ENCODE measurements at places on chromosomes 5 and 9. TPM values are rescaled to one million over a fixed set of nuclear protein-coding genes. Genes with fewer than 3 reads are reported as not detected.
A peak's percentile ranks its signal among the peaks of the same experiment; 100 is the strongest.

GRCh38 chr5:123203105-123203800 is 114.2 kb downstream of the PRDM6 start:
- H3K27ac ChIP-seq: no peak overlapping the region
- H3K4me3 ChIP-seq: no peak overlapping the region
- peaks cover 2% of the 10 kb centered on the region for H3K4me1 ChIP-seq
- DNase-seq: no peak
- no peaks in the 10 kb centered on the region for H3K27me3 ChIP-seq
- no peaks in the 10 kb centered on the region for H3K36me3 ChIP-seq

DNA sequence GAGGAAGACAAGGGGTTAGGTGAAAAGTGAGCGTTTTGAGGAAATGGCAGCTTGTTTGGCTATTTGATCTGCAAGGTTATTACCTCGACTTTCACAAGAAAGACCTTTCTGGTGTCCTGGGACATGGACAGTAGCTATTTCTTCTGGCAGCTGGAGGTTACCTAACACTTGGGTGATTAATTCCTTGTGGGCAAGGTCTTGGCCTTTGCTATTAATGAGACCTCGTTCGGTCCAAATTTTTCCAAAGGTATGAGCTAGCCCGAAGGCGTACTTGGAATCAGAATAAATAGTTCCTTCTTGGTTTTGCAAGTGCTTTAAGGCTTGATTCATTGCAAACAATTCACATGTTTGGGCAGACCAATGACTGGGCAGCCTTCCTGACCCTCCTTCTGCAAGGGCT is 4.9 kb downstream of the GTF3C5 start:
- no peaks in the 10 kb centered on the region for H3K27me3 ChIP-seq
- peaks cover 9% of the 10 kb centered on the region for H3K36me3 ChIP-seq
- H3K4me3 ChIP-seq: no peak overlapping the region
- H3K27ac ChIP-seq: no peak overlapping the region

DNA sequence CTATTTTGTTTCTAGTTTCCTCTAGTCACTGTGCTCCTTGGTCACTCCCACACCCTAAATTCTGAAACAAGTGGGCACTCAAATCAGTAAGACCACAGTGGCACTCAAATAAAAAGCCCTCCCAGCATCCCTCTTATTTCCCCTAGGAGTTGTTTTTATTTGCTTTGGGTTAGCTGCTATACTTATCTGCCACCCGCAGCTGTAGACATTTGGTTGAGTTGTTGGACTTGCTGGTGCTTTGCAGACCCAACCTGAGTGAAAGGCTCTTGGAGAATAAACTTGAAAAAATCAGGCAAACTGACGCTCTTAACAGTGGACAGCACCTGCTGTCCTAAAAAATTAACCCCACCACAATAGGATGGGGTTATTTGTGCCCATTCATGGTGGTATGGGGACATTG is 203.0 kb downstream of the SPATA31A6 start:
- no peaks in the 10 kb centered on the region for H3K4me1 ChIP-seq
- H3K27ac ChIP-seq: no peak overlapping the region
- no peak overlapping the region for H3K4me3 ChIP-seq
- H3K36me3 ChIP-seq: no peaks in the 10 kb centered on the region

DNA sequence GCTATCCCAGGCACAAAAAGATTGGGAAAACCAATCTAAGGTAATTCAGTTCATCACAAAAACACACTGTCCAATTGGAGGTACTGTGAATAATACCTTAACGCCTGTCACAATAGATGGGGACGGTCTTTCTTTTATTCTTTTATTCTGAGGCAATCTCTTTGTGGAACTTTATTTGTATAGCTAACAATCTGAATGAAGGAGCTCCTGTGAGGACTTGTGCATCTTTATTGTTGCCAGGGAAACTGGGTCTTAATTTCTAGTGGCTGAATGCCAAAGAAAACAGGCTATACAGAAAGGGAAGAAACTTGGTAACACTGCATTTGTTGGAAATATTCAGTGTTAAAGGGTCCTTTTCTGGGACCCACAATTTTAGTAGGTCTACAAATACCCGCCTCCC is 546.9 kb upstream of the C9orf72 start:
- DNase-seq: no peak
- H3K4me3 ChIP-seq: no peak overlapping the region
- no peaks in the 10 kb centered on the region for H3K36me3 ChIP-seq

- no peak overlapping the region for H3K27ac ChIP-seq
- H3K36me3 ChIP-seq: no peaks in the 10 kb centered on the region
- no peak for DNase-seq
- no peaks in the 10 kb centered on the region for H3K4me1 ChIP-seq
- peaks cover 6% of the 10 kb centered on the region for H3K27me3 ChIP-seq
Observed at GRCh38 chr5:119435436-119436132, 16.7 kb upstream of the HSD17B4 start.

- H3K27ac ChIP-seq: no peak overlapping the region
- H3K27me3 ChIP-seq: no peaks in the 10 kb centered on the region
- H3K4me3 ChIP-seq: no peak overlapping the region
- peaks cover 14% of the 10 kb centered on the region for H3K4me1 ChIP-seq
- no peak for DNase-seq
Observed at GRCh38 chr9:37198831-37199230, 78.5 kb downstream of the ZCCHC7 start.

DNA sequence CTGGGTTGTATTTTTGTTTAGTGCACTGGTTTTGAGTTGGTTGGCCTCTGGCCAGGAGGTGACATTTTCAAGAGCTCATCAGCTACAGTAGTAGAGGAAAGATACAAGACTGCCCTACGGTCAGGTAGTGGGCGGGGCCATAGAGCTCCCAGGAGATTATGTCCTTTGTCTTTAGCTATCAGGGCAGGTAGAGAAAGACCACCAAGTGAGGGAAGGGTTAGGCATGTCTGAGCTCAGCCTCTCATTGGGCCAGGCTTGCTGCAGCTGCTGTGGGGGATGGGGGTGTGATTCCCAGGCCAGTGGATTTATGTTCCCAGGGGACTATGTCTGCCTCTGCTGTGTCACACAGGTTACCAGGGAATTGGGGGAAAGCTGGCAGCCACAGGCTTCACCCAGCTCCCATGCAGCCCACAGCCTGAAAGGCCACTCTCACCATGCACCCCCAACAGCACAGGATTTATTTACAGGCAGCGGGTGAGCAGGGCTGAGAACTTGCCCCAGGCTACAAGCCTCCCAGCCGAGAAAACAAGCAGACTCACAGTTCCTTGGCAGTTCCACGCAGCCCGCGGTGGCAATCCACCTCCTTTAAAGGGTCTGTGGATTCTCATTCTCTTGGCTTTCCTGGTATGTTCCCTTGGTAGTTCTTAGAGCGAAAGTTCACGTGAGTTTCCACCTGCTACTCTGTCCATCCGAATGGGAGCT is 37.5 kb upstream of the BOD1 start:
- no peak overlapping the region for H3K4me3 ChIP-seq
- no peak overlapping the region for H3K27ac ChIP-seq
- no peaks in the 10 kb centered on the region for H3K36me3 ChIP-seq

- H3K4me3 ChIP-seq: no peak overlapping the region
- peaks cover 5% of the 10 kb centered on the region for H3K4me1 ChIP-seq
- no peak overlapping the region for H3K27ac ChIP-seq
- no peaks in the 10 kb centered on the region for H3K27me3 ChIP-seq
- DNase-seq: no peak
Observed at GRCh38 chr9:99809586-99810319, 11.9 kb upstream of the NR4A3 start.

GRCh38 chr5:177372910-177373309 is 11.3 kb upstream of the SLC34A1 start:
- peaks cover 24% of the 10 kb centered on the region for H3K4me1 ChIP-seq
- no peak overlapping the region for H3K4me3 ChIP-seq
- peaks cover 6% of the 10 kb centered on the region for H3K36me3 ChIP-seq
- H3K27me3 ChIP-seq: no peaks in the 10 kb centered on the region
- no peak for DNase-seq
- no peak overlapping the region for H3K27ac ChIP-seq

DNA sequence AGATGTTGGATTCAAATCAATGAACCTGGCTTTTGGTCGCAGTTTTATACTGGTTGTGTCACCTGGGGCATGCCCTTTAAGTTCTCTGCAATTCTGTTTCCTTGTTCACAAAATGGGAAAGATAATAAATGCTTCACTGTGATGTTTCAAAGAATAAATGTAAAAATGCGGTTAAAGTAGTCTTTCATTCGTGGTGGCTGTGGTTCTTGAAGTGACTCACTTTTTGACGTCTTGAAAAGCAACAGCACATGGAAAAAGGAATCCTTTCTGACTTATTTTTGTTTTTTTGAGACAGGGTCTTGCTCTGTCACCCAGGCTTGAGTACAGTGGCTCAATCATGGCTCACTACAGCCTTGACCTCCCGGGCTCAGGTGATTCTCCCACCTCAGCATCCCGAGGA is 88.4 kb upstream of the SLIT3 start:
- no peak overlapping the region for H3K27ac ChIP-seq
- no peak for DNase-seq
- no peaks in the 10 kb centered on the region for H3K4me1 ChIP-seq
- H3K27me3 ChIP-seq: no peaks in the 10 kb centered on the region
- H3K36me3 ChIP-seq: no peaks in the 10 kb centered on the region

- H3K36me3 ChIP-seq: no peaks in the 10 kb centered on the region
- H3K4me3 ChIP-seq: no peak overlapping the region
- H3K4me1 ChIP-seq: peaks cover 14% of the 10 kb centered on the region
- H3K27ac ChIP-seq: peak overlapping the region; percentile 44
Observed at GRCh38 chr9:73011181-73011750, 58.4 kb upstream of the ALDH1A1 start.

GRCh38 chr5:138568061-138568824 is 7.0 kb downstream of the HSPA9 start:
- H3K36me3 ChIP-seq: peaks cover 93% of the 10 kb centered on the region
- DNase-seq: no peak
- peaks cover 13% of the 10 kb centered on the region for H3K4me1 ChIP-seq
- H3K4me3 ChIP-seq: no peak overlapping the region
- no peaks in the 10 kb centered on the region for H3K27me3 ChIP-seq
- H3K27ac ChIP-seq: no peak overlapping the region

DNA sequence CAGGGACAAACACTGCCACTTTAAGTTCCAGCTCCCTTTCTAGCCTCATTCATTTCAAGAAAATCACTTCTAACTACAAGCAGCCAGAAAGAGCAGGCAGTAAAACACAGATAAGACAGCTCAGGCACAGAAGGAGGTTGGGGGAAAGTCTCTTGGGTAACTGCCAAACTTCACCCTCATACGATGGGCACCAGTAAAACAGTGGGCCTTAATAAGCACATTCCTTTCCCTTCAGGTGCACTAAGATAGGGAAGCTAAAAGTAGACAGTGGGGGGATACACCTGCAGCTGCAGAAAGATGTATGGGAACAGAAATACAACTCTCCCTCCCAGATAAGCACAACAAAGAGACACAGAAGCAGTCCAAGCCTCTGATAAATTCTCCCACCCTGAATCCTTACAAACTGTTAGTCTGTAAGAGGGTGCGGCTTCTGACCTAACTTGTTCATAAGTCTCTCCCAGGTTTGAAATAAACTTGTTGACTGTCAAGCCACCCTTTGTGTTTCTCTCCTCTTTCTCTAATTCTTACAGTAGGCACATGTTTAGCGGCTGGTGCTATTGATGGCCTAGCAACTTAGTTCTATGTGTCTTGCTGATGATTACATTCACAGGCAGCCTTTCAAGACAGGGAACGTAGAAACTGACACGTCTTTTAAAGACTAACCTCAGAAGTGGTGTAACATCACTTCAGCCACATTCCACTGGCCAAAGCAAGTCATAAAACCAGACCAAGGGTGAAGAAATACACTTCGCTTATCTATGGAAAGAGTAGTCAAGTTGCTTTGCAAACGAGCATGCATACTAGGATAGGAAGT is 6.8 kb upstream of the CKS2 start:
- no peaks in the 10 kb centered on the region for H3K27me3 ChIP-seq
- no peak overlapping the region for H3K27ac ChIP-seq
- no peaks in the 10 kb centered on the region for H3K36me3 ChIP-seq
- no peak overlapping the region for H3K4me3 ChIP-seq
- no peaks in the 10 kb centered on the region for H3K4me1 ChIP-seq

DNA sequence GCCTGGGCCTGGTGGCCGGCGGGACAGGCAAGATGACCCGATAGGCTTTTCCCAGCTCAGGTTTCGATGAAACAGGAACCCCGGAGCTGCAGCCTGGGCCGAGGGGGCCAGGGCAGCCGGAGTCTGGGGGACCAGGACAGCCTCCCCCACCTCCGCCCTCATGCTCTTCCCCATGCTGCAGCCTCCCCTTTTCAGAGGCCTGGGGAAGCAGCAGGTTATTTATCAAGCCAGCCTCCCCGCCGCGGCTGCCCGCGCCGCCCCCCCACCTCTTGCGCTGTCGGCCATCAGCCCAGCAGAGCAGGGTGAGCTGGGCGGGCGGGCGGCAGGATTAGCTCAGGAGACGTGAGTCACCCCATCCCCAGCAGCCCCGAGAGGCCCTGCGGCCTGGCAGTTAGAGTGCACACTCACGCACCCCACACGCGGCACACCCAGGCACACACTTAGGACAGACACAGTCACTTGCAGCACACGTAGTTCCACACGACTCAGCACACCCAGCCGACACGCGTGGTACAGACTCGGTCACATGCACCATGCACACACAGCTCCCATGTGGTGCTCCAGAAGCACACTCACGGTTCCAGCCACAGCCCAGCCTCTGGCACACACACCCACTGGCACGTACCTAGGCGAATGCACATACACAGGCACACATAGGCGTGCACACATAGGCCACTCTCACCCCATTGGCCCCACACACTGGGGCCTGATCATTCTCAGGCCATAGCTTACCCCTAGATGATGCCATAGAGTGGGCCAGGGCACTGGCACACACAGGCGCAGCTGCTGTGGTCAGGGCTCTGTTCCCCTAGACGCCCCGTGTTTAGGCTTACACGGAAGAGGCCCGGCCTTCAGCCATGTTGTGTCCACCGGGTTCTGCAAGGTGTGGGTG is 13.0 kb downstream of the CXXC5 start:
- peaks cover 90% of the 10 kb centered on the region for H3K4me1 ChIP-seq
- DNase-seq: peak; percentile 98
- peak overlapping the region; percentile 55 for H3K4me3 ChIP-seq
- H3K27ac ChIP-seq: peak overlapping the region; percentile 95

GRCh38 chr5:106374956-106375355 is 1295.8 kb downstream of the EFNA5 start:
- no peak overlapping the region for H3K27ac ChIP-seq
- no peaks in the 10 kb centered on the region for H3K36me3 ChIP-seq
- no peak for DNase-seq
- H3K4me1 ChIP-seq: no peaks in the 10 kb centered on the region
- no peaks in the 10 kb centered on the region for H3K27me3 ChIP-seq

- H3K27ac ChIP-seq: no peak overlapping the region
- no peak overlapping the region for H3K4me3 ChIP-seq
- no peaks in the 10 kb centered on the region for H3K36me3 ChIP-seq
- H3K27me3 ChIP-seq: no peaks in the 10 kb centered on the region
- no peak for DNase-seq
Observed at GRCh38 chr5:60852940-60853339, 8.9 kb upstream of the ELOVL7 start.

FGF10 gene
- total RNA-seq: 3.7 TPM

INSL4 gene
- total RNA-seq: not detected

TOR2A gene
- total RNA-seq: 9.2 TPM

ITGA1 gene
- total RNA-seq: 239 TPM

UBE2QL1 gene
- total RNA-seq: under 0.01 TPM

CRHBP gene
- total RNA-seq: not detected

TXNDC8 gene
- total RNA-seq: not detected

PPP1R26 gene
- total RNA-seq: 11.3 TPM

CD14 gene
- 34.9 TPM for total RNA-seq
